Neuronal stem cell (in vitro differentiated cells): ENCODE measurements at places on chromosomes 3 and 15.

DNA sequence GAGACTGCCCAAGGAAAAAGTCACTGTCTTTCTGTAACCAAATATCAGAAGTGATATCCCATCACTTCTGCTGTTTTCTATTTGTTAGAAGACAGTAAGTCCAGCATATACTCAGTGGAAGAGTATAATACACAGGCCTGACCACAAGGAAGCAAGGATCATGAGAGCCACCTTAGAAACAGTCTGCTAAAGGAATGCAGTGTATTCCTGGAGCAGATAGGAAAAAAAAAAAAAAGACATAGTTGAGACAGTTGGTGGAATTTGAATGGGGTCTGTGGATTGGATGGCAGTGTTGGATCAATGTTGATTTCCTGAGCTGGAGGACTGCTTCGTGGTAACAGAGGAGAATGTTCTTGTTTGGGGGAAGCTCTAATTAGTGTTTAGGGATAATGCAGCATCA is 26.5 kb upstream of the FBXL2 start:
- H3K36me3 ChIP-seq = no peaks in the 10 kb centered on the region
- no peak overlapping the region for H3K27ac ChIP-seq
- no peak overlapping the region for H3K4me3 ChIP-seq
- no peaks in the 10 kb centered on the region for H3K4me1 ChIP-seq
- no peak for DNase-seq

- H3K27me3 ChIP-seq = no peaks in the 10 kb centered on the region
- H3K27ac ChIP-seq = peak overlapping the region; percentile 14
- H3K4me3 ChIP-seq = no peak overlapping the region
These were observed 48.0 kb upstream of the FSTL1 start for GRCh38 chr3:120498556-120499346.

GRCh38 chr3:173257797-173258196 is 116.8 kb upstream of the SPATA16 start:
- H3K4me3 ChIP-seq = no peak overlapping the region
- H3K36me3 ChIP-seq = no peaks in the 10 kb centered on the region
- H3K27ac ChIP-seq = no peak overlapping the region
- no peaks in the 10 kb centered on the region for H3K4me1 ChIP-seq

GRCh38 chr15:100350434-100351226 is 8.9 kb upstream of the ADAMTS17 start:
- no peaks in the 10 kb centered on the region for H3K36me3 ChIP-seq
- DNase-seq = no peak
- H3K4me3 ChIP-seq = no peak overlapping the region
- H3K27me3 ChIP-seq = peaks cover 3% of the 10 kb centered on the region

DNA sequence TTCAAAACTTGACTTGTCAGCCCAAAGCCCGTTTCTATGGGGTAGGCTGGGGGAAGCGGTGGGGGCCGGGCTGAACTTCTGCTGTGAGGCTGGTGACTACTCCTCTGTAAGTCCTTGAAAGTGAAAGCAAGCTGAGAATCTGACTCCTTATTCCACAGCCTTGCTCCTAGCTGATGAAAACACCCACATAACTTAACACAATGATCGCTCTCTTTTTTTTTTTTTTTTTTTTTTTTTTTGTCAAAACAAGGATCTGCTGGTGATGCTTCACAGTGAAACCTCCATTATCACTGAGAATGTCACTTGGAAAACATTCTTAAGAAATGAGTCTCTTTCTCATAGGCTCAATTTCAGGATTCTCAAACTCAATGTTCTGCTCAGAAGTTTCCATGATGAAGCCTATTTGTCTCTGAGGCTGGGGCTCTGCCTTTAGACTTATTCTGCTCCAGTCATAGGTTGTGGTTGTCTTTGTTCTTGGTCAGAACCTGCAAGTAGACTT is 31.4 kb upstream of the TKT start:
- no peaks in the 10 kb centered on the region for H3K27me3 ChIP-seq
- no peak overlapping the region for H3K4me3 ChIP-seq
- no peak for DNase-seq
- H3K36me3 ChIP-seq = peaks cover 19% of the 10 kb centered on the region
- H3K27ac ChIP-seq = peak overlapping the region; percentile 33

DNA sequence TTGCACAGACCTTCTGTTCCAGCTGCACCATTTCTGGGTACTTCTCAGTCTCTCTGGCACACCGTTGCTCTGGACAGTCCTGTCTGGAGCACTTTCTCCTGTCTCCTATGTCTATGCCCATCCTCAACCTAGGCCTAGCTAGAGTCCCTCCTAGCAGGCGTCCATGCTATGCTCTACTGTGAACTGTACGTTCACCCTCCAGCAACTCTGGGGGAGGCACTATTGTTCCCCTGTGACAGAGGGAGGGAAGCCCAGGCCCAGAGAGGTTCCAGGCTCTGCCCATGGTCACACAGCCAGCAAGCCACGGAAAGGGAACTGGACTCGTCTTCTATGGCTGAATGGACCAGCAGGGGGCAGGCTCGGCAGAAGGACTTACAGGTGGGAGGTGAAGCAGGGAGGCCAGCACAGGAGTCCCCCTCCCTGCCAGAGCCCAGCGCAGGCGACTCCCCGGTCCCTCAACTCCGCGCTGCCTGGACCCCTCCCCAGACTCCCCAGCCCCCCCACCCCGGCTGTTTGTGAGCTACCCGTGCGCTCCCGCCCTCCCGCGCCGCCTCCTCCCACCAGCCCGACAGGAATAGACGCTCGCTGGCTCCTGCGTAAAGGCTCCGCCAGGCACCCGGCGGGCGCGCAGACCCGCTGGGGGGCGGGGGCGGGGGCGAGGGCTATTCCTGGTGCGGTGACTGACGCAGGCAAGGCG is 1.7 kb upstream of the LINGO1 start:
- H3K36me3 ChIP-seq = no peaks in the 10 kb centered on the region
- peak overlapping the region; percentile 8 for H3K27ac ChIP-seq
- H3K4me3 ChIP-seq = no peak overlapping the region
- peaks cover 33% of the 10 kb centered on the region for H3K4me1 ChIP-seq
- peak; percentile 71 for DNase-seq

GRCh38 chr15:65386376-65386775 is 8.6 kb upstream of the IGDCC3 start:
- DNase-seq = no peak
- H3K4me1 ChIP-seq = peaks cover 12% of the 10 kb centered on the region
- no peak overlapping the region for H3K4me3 ChIP-seq
- peaks cover 89% of the 10 kb centered on the region for H3K36me3 ChIP-seq

DNA sequence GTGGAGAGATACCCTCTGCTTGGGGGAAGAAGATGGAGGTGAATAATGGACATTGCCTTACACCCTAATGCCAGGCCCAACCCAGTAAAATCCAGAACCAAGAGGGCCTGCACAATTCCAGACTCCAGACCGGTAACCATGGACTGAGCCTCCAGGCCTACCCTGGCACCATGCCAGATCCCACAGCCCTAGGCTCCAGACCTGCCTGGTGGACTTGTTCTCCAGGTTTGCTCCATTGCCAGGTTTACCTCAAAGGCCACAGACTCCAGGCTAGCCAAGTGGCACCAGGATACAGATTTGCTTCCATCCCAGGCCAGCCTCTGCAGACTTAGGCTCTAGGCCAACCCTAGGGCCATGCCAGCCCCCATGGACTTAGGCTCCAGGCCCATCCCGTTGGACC is 14.0 kb downstream of the PLCH1 start:
- no peak for DNase-seq
- H3K27me3 ChIP-seq = no peaks in the 10 kb centered on the region
- no peaks in the 10 kb centered on the region for H3K36me3 ChIP-seq
- H3K4me1 ChIP-seq = no peaks in the 10 kb centered on the region
- peak overlapping the region; percentile 33 for H3K4me3 ChIP-seq

DNA sequence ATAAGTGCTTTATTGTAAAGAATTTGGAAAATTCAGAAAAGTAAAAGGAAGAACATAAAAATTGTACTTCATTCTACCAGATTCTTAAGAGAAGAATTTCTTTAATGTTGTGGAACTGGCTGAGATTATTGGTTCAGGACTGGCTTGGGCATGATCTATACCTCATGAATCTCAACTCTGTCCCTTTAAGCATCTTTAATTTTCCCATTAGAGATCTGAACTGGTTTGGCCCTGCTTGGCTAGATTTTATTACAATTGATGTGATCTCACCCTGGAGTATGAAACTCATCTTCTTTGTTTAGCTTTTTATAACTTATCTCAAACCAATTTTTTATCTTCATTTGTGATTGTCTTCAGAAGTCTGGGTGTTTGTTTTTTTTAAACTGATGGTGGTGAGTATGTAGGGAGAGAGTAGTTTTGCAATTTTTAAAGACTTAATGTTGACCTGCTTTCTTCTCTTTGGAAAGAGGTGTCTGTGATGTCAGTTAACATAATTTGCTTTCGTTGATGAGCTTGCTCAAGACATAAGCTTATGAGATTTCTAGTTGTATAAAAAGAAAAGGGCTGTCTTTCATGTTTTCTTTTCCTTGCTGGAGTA is 61.9 kb downstream of the ZNF609 start:
- H3K4me1 ChIP-seq = peaks cover 7% of the 10 kb centered on the region
- no peaks in the 10 kb centered on the region for H3K27me3 ChIP-seq
- H3K4me3 ChIP-seq = no peak overlapping the region
- H3K27ac ChIP-seq = no peak overlapping the region
- no peak for DNase-seq
- H3K36me3 ChIP-seq = peaks cover 3% of the 10 kb centered on the region

DNA sequence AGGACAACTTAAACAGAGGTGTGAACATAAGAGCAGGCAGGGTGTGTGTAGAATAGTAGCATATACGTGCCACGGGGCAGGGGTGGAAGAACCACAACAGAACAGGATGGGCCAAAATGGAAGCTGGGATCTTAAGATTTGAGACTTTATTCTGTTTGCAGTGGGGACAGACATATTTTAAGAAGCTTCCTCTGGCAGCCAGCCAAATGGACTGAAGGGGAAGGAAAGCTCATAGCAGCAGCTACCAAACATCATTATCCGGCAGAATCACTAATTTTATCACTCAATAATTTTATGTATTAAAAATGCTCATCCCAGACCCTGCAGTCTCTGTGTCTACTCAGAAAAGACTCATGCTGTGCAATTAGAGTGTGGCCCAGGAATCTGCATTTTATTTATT is 130.9 kb upstream of the CTDSPL start:
- H3K4me3 ChIP-seq = no peak overlapping the region
- no peak overlapping the region for H3K27ac ChIP-seq
- no peaks in the 10 kb centered on the region for H3K4me1 ChIP-seq
- H3K27me3 ChIP-seq = no peaks in the 10 kb centered on the region

- no peak overlapping the region for H3K4me3 ChIP-seq
- no peaks in the 10 kb centered on the region for H3K36me3 ChIP-seq
- peaks cover 11% of the 10 kb centered on the region for H3K4me1 ChIP-seq
- H3K27me3 ChIP-seq = no peaks in the 10 kb centered on the region
- DNase-seq = no peak
- peak overlapping the region; percentile 50 for H3K27ac ChIP-seq
These were observed 28.7 kb downstream of the CMTM7 start for GRCh38 chr3:32420126-32421038.

- H3K4me3 ChIP-seq = no peak overlapping the region
- no peak for DNase-seq
- H3K4me1 ChIP-seq = peaks cover 5% of the 10 kb centered on the region
- no peaks in the 10 kb centered on the region for H3K36me3 ChIP-seq
- H3K27ac ChIP-seq = no peak overlapping the region
- H3K27me3 ChIP-seq = no peaks in the 10 kb centered on the region
These were observed 37.2 kb downstream of the CMSS1 start for GRCh38 chr3:99854756-99855298.

DNA sequence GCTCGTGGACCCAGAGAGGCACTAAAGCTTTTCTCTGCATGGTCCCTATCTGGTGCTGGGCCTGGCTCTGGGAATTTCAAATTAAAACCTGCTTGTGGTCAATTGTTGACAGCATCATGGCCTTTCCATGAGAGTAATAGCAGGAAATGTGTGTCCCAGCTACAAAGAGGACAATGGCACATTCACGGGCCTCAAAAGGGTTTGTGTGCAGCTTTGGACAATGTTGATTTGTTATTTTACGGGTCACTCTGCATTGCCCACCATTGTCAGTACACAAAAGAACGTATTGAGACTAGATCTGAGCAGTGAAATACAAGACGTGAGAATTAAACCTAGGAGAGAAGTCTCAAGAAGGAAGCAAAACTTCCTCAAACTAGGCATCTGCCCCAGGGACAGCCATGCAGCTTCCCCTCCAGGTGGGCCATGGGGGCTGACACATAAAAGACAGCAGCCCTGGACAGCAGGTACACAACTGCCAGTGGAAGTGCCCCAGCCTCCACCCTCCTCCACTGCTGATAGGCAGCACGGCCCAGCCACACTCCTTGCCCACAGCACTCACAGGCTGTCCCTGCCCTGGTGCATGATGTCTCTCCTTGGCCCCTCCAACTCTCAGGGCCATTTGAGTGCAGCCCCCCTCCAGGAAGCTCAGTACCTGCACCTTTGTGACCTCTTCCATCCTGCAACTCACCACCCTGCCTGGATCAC is 15.9 kb upstream of the LTF start:
- no peaks in the 10 kb centered on the region for H3K4me1 ChIP-seq
- no peaks in the 10 kb centered on the region for H3K36me3 ChIP-seq
- DNase-seq = no peak
- no peak overlapping the region for H3K27ac ChIP-seq

DNA sequence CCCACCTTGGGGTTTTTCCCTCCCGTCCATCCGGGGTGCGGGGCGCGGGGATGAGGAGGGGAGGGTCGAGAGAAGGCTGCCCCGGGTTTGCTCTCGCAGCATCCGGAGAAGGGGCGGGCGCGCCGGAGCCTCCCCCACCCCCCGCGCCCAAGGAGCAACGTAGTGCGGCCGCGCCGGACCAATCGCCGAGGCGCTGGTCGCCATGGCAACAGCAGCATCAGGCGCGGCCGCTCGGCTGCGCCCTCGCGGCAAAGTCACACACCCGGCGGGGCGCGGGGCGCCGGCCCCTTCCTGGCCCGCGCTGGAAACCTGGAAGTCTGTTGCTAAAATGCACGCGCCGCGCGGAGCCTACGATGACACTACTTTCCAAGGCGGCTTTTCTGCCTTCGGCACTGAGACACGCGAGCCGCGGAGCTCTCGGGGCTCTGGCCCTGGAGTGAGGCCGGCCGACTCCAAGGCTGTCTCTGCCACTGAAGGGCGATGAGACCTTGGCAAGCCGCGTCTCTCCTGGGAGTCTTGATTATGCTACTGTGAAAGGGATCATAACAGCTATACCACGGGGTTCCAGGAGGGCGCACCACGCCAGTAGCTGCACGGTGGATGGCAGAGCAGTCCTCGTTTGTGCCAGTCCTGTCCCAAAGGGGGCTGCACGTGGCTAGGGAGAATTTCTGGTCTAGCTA is at the start of gene IQSEC1:
TSS of gene IQSEC1 (minus strand) at position 104 of the 680 bp plus-strand sequence. CDS start 415 bp downstream, outside the sequence.
- H3K4me3 ChIP-seq = peak within 1 kb of the TSS; percentile 42
- H3K27me3 ChIP-seq = peaks cover 50% of the 10 kb centered on the region
- no peaks in the 10 kb centered on the region for H3K36me3 ChIP-seq
- H3K27ac ChIP-seq = no peak within 1 kb of the TSS
- H3K4me1 ChIP-seq = peaks cover 41% of the 10 kb centered on the region
- DNase-seq = peak; percentile 77

DNA sequence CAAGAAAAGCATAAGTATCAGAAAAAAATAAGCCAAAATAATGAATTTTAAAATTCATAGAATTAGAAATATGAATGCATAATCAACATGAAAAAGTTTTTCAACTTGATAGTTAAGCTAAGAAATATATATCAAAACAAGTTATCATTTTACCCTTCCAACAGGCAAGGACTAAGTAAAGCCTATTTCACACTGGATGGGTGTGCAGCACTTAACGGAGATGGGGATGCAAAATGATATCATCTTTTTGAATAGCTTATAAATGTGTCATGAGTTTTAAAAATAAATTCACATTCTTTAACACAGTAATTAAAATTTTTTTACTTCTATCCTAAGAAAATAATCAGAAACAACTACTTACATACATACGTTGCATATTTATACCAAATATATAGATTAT is 20.9 kb downstream of the PIK3R4 start:
- no peaks in the 10 kb centered on the region for H3K27me3 ChIP-seq
- no peak overlapping the region for H3K27ac ChIP-seq
- no peaks in the 10 kb centered on the region for H3K4me1 ChIP-seq
- no peak overlapping the region for H3K4me3 ChIP-seq
- H3K36me3 ChIP-seq = peaks cover 2% of the 10 kb centered on the region
- DNase-seq = no peak
